Gastrocnemius medialis (tissue), 4 donors: ENCODE measurements at places on chromosomes 6 and 20. TPM values are rescaled to one million over a fixed set of nuclear protein-coding genes. Genes with fewer than 3 reads are reported as not detected.

DNA sequence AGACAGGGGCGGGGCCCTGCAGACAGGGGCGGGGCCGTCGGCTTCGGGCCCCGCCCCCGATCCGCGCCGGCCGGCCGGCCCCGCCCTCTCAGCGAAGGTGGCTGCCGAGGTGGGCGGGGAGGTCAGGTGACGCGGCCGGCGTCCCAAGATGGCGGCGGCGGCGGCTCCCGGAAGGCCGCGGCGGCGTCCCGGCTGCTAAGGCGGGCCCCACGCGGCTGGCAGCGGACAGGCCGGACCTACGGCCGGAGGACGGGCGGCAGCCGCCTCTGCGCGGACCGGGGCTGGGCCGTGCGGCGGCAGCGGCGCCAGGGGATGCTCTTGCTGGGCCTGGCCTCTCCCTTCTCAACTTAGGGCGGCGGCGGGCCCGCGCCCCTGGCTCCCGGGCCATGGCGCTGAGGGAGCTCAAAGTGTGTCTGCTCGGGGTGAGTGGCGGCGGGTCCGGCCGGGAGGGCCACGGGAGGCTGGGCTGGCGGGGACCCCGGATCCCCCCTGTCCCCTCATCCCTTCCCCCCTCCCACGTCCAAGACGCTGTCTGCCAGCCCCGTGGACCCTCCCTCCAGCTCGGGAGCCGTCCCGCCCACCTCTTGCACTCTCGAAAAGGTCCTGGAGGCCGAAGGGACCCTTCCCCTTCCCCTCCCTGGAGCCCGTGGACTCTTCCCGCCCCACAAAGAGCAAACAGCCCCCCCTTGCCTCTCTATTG lies at the start of gene RAB22A:
RAB22A (plus strand) TSS at position 125 of the 700 bp plus-strand sequence; CDS start at position 387, 262 bp downstream.
- DNase-seq = peak; percentile 70

DNA sequence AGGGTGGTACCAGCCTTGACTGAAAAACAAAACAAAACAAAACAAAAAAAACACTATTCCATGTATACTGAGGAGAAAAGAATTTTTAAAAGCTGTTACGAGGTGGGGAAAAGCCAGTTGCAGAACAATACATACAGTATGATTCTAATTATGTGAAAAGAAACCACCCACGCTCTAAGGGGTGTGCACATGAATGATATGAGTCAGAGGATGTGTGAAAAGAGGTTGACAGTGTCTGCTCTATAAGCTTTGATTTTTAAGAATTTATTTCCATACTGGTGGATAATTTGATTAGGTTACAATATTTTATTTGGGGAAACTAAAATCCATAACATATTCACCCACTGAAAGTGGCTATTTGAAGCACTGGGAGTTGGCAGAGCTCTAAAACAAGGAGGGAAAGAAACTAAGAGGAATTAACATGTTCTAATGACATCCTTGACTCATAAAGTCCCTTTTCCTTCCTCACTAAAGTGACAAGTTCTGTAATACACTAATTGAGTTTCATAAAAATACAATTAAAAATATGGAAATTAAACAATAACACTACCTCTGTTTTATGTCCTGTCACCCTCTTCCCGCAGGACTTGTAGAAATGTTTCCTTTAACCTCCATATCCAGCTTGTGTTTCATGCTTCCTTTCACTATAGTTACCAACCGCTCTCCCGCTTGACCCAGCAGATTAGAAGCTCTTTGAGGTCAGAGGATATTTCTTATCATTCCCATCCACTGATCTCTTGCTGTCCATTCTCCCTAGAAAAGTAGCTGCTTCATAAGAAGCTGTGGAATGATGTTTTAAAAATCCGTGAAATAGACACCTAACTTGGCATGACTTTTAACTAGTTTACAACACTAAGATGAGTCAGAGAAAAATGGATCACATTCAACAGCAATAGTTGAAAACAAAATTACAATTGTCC lies 118.6 kb upstream of the CCDC28A start:
- DNase-seq = no peak

- DNase-seq = no peak
These were observed 79.1 kb upstream of the AFDN start for GRCh38 chr6:167747645-167748044.

DNA sequence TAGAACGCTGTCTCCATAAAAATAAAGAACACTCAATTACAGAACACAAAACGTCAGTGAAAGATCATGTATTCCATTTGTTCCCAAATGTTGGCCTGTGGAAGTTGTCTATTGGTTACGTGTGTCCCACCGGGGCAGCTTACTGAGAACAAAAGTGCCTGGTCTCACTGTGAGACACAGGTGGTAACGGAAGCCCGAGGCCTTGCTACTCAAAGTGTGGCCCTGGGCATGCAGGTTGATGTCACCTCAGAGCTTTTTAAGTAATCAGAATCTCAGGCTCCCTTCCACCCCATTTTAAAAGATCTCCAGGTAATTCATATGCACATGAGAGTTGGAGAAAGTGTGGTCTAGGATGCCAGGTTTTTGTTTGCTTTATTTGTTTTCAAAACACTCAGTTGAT lies 422.5 kb upstream of the OPRM1 start:
- no peak for DNase-seq

- no peak for DNase-seq
These were observed 11.3 kb upstream of the COL12A1 start for GRCh38 chr6:75217193-75217592.

- no peak for DNase-seq
These were observed 4.1 kb downstream of the FAM210B start for GRCh38 chr20:56362833-56363413.

DNA sequence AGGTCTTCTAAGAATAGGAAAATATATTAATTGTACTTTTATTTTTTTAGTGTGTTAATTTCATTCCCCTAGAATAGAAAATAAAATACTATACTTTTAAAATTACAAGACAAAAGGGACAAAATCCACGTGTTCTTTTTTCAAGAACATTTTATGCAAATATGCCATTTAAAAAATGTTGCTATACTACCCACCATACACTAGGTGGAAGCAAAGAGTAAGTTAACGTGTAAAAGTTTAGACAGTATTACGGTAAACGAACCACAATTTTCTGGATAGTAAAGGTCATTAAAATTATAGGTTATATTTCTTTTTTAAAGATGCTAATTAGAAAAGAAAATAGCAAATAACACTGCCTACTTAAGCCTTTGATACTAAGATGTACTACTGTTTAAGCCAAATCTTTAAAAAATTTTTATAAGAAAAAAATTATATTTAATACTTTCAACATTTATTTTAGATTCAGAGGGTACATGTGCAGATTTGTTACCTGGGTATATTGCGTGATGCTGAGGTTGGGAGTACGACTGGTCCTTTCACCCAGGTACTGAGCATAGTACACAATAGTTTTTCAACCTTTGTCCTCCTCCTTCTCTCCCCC lies 287.6 kb downstream of the PHF3 start:
- DNase-seq = no peak

DNA sequence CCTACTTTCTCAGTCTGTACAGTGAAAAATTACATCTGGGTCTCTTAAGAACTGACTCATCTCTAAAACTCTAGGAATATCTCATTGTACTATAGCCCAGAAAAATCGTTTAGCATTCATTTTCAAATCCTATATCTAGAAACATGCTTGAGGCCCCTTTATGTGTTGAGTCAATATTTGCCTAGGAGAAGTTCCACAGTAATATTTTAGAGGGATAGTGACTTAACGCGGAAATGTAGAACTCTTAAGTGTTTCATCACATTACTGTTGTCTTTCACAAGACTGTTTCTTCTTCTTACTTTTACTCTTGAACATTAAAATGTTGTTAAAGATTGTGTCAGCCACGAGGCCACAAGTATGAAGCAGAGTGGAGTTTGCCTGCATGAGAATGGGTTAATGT lies 23.0 kb upstream of the MYLIP start:
- DNase-seq = no peak

DNA sequence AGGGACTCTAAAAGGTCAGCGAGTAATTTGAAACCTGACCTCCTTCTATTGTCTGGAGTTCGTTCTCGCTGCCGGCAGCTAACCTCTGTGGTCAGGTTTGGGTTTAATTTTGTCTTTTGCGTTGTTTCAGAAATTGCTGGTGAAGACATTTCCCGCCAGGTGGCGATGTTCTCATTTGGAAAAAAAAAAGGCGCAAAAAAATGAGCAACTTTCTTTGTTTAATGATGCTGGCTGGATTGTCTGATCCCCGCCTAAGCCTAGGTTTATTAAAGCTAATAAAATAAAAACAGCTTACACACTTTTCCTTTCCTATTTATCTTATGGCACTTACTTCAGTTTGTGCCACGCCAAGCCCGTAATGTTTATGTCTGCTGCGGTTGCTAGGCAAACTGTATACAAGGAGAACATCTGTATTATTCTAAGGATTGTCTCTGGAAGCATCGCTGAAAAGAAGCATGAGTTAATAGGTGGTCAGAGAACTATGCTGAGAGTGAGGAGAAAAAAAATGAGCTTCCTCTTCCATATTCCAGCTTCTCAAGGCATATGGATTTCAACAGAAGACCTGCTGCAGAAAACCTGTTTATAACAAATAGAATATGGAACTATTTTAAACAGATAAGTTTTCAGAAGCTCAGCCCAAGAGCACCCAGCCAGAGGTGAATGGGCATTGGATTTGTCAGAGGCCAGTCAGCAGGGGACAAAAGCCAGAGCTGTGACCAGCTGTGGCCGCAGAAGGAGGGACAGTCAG lies 205.7 kb downstream of the DOK5 start:
- DNase-seq = no peak

GRCh38 chr20:25541676-25542075 lies 43.7 kb downstream of the NINL start:
- no peak for DNase-seq

DNA sequence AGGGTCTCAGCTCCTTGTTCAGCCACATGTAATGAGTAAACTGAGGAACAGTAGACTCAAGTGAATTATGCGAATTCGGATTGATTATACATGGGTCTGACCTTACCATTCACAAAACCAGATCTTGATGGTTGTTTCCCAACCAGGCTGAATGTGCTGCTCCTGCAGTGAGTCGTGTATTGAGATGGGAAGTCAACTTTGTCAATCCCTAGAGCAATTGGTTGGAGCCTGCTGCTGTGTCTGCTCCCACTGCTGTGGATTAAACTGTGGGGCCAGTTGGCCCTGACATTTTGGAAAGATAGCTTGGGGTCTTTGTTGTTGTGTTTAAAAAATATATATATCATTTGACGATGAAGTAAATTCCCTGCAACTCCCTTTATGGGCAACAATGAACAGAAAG lies 23.9 kb downstream of the FAM50B start:
- DNase-seq = no peak

DNA sequence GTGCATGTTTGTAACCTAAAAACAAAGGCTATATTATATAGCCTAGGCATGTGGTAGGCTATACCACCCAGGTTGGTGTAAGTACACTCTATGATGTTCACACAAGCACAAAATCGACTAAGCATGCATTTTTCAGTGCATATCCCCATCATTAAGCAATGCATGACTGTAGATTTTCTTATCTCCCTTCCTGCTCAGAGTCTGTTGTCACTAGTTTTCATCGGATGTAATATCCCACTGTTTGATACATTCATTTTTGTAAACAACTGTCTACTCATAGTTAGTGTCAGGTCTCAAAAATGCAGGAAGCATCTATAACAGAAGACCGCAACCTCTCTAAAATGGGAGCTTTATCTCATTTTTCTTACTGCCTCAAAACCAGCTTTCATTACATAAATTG lies 70.7 kb downstream of the GFRAL start:
- DNase-seq = no peak

- DNase-seq = no peak
These were observed 317.8 kb upstream of the NT5E start for GRCh38 chr6:85132091-85132490.

GRCh38 chr20:49700411-49701185 lies 13.1 kb downstream of the B4GALT5 start:
- no peak for DNase-seq

DNA sequence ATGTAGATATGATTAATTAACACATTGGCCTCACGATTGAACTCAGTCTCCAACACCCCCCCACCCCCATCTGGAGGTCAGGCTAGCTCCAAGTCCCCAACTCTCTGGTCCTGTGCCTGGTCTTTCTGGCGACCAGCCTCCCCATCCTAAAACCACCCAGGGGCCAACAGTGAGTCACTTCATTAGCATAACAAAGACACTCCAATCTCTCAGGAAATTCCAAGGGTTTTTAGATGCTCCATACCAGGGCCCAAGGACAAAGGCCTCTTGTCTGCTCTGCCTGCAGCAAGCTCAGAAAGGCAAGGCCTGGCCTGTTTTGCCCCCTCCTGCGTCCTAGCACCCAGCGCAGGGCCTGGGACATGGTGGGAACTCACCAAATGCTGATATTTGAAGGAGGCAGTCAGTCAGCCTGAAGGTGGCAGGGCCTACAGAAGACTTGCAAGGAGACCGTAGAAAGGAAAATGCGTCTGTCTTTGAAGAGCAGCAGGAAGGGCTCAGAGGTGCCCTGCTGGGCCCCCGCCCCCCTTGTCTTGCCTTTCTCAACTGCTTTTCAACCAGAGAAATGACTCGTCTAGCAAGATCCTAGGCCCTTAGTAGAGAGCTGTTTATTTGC lies 184.7 kb downstream of the CDH4 start:
- no peak for DNase-seq

DNA sequence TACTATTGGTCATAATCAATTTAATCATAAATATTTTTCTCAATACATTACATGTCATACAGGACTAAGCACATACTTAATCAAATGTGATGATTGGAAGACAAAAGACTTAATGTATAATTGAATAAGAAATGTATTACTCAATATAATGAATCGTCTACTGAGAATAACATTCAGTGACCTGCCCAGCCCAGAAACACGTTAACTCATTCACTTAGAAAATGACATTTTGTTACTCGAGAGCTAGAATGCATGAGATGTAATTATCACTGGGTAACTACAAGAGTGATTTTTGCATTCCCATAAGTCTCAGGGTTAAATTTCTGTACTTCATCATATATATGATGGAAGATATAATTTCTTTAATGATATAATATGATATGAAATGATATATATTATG lies 444.8 kb downstream of the EYS start:
- DNase-seq = no peak

DNA sequence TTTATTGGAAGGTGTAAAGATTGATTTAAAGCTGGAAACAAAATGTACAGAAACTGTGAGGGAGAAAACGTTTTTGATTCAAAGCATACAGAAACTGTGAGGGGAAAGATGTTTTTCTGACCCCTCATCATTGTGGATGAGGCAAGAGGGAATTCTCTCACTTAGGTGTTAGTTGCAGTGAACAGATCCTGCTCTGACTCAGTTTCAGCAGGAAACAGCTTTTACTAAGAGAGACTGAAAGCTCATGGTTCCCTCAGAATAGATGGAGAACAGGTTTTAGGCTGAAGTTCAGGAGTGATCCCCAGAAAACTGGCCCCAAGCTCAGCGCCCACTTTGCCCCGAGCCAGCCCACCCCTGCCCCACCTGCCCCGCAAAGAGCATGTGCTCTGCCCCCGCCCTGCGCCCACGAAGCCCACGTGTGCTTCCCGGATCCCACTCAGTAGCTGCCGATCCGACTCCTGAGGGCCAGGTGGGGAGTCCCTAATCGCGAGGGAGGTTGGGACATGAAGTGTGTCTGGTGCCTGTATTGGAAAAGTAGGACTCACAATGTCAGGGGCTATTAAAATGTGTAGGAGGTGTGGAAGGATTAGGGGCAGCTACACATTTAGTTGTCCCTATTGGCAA lies 41.2 kb downstream of the DUSP22 start:
- DNase-seq = no peak

Gene STMND1
- not detected for total RNA-seq

Gene THBS2
- total RNA-seq = 3.6 TPM

Gene C6orf118
- not detected for total RNA-seq

Gene VSX1
- not detected for total RNA-seq

Gene FILIP1
- 123 TPM for total RNA-seq

Gene DAAM2
- total RNA-seq = 37.4 TPM

Gene UBD
- not detected for total RNA-seq
